Peyer's patch (tissue), 4 donors: ENCODE measurements at places on chromosomes 2 and 18. TPM values are rescaled to one million over a fixed set of nuclear protein-coding genes. Genes with fewer than 3 reads are reported as not detected.
A peak's percentile ranks its signal among the peaks of the same experiment; 100 is the strongest.

Gene FAP
- total RNA-seq = 1.9 TPM

Gene SERPINB13
- total RNA-seq = not detected

Gene PHOSPHO2
- total RNA-seq = 6.6 TPM

DNA sequence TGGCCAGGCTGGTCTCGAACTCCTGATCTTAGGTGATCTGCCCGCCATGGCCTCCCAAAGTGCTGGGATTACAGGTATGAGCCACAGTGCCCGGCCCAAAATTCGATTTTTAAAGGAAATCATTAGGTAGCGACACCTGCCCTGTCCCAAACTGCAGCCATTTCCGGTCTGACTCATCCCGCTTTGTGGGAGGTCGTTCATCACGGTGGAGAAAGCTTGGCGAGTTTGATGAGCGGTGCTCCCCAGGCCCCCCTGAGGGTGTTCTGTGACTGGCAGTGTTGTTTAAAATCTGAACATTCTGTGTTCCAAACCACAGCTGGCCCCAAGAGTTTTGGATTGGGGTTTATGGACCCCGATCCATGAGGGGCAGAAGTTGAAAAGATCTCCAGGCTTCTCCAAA lies 53.0 kb upstream of the GLI2 start:
- peaks cover 3% of the 10 kb centered on the region for H3K4me1 ChIP-seq
- no peak for DNase-seq
- H3K27me3 ChIP-seq = no peaks in the 10 kb centered on the region
- no peaks in the 10 kb centered on the region for H3K36me3 ChIP-seq
- H3K4me3 ChIP-seq = no peak overlapping the region
- H3K27ac ChIP-seq = no peak overlapping the region

GRCh38 chr2:85326406-85327159 lies 1.2 kb downstream of the TGOLN2 start:
- no peaks in the 10 kb centered on the region for H3K36me3 ChIP-seq
- H3K4me3 ChIP-seq = peak overlapping the region; percentile 80
- H3K4me1 ChIP-seq = no peaks in the 10 kb centered on the region
- peak overlapping the region; percentile 99 for H3K27ac ChIP-seq
- DNase-seq = peak; percentile 74
- no peaks in the 10 kb centered on the region for H3K27me3 ChIP-seq

DNA sequence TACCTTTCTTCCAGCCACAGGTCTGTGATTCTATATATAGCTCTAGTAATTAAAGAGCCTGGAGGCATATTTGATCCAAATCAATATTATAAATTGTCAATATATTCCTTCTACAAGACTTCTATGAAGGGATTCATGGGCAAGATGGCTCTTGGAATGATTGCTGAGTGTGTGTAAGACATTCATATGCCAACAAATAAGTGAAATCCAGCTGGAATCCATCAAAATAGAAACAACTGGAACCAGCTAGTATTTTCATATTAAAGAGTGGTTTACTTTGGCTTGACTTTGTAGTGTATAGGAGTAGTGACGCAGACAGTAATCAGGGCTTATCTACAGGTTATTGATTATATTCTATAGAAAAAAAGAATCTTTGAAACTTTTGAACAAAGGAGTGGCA lies 83.4 kb downstream of the CALCRL start:
- H3K4me3 ChIP-seq = no peak overlapping the region
- no peaks in the 10 kb centered on the region for H3K27me3 ChIP-seq
- no peaks in the 10 kb centered on the region for H3K36me3 ChIP-seq
- H3K27ac ChIP-seq = no peak overlapping the region
- no peaks in the 10 kb centered on the region for H3K4me1 ChIP-seq

DNA sequence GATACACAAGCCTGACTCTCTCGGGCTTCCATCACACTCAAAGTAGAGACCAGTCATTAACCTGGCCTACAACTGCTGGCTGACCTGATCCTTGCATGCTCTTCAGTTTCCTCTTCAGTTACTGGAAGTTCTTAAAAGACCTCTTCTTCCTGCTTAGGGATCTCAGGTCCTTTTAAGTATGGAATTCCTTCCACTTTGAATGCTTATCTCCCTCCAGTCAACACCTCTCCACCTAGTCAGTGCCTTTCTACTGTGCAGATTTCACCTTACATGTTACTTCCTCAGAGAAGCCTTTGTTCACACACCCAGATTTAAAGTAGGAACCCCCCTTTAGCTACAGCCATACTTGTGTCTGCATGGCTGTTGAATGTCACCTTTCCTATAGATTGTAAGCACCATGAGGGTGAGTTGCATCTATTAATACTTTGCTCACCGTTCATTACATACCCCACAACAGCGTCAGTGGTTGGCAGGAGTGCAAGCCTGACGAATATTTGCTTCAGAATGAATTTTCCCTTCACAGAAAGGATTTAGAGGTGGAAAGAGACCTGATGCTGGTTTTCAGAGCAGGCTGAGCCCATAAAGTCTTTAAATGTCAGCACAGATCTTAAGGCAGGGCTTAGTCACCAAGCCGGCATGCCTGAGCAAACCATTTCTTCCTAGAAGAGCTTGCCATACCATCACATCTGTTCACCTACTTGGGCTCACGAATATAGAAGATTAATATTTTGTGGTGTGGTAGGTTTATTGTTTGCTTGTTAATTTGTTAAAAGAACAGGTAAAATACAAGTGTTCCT lies 90.1 kb downstream of the ACVR1 start:
- no peak overlapping the region for H3K4me3 ChIP-seq
- no peaks in the 10 kb centered on the region for H3K36me3 ChIP-seq
- DNase-seq = no peak
- no peak overlapping the region for H3K27ac ChIP-seq
- peaks cover 70% of the 10 kb centered on the region for H3K4me1 ChIP-seq
- no peaks in the 10 kb centered on the region for H3K27me3 ChIP-seq

DNA sequence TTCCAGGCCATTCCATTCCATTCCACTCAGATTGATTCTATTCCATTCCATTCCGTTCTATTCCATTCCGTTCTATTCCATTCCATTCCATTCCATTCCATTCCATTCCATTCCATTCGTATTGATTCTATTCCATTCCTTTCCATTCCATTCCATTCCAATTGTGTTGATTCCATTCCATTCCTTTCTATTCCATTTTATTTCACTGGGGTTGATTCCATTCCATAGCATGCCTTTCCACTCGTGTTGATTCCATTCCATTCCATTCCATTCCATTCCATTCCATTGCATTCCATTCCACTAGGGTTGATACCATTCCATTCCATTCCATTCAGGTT lies 1142.3 kb downstream of the RPIA start:
- H3K36me3 ChIP-seq = no peaks in the 10 kb centered on the region
- H3K27ac ChIP-seq = no peak overlapping the region
- H3K27me3 ChIP-seq = no peaks in the 10 kb centered on the region
- H3K4me3 ChIP-seq = no peak overlapping the region
- H3K4me1 ChIP-seq = no peaks in the 10 kb centered on the region

- no peaks in the 10 kb centered on the region for H3K4me1 ChIP-seq
- no peak overlapping the region for H3K27ac ChIP-seq
- H3K4me3 ChIP-seq = no peak overlapping the region
- H3K36me3 ChIP-seq = no peaks in the 10 kb centered on the region
- DNase-seq = no peak
Measured at GRCh38 chr2:118232796-118233195, 144.5 kb downstream of the INSIG2 start.

- H3K27me3 ChIP-seq = no peaks in the 10 kb centered on the region
- H3K27ac ChIP-seq = no peak overlapping the region
- H3K4me3 ChIP-seq = no peak overlapping the region
- no peaks in the 10 kb centered on the region for H3K36me3 ChIP-seq
- peaks cover 3% of the 10 kb centered on the region for H3K4me1 ChIP-seq
Measured at GRCh38 chr2:64695721-64696261, 42.1 kb upstream of the SERTAD2 start.
